ENCODE measurements at places on chromosomes 1 and 21. TPM values are rescaled to one million over a fixed set of nuclear protein-coding genes. Genes with fewer than 3 reads are reported as not detected.

- DNase-seq, result no peak
Measured at GRCh38 chr1:212359794-212360479, 54.7 kb downstream of the PACC1 start.

- DNase-seq, result no peak
Measured at GRCh38 chr1:158056498-158056897, 63.1 kb downstream of the KIRREL1 start.

DNA sequence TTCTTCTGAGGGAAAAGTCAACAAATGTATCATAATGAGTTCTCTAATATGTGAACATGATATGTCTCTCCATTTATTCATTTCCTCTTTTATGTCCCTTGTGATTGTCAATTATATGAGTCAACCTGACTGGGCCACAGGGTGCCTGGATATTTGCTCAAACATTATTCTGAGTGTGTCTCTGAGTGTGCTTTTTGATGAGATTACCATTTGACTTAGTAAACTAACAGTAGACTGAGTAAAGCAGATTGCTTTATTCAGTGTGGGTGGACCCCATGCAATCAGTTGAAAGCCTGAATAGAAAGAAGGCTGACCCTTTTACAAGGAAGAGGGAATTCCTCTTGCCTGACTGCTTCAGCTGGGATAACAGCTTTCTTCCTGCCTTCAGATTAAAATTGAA lies 142.6 kb downstream of the SLC35F3 start:
- no peak for DNase-seq

The HES3 gene
- not detected for total RNA-seq

The GPX7 gene
- total RNA-seq, result 4.2 TPM

DNA sequence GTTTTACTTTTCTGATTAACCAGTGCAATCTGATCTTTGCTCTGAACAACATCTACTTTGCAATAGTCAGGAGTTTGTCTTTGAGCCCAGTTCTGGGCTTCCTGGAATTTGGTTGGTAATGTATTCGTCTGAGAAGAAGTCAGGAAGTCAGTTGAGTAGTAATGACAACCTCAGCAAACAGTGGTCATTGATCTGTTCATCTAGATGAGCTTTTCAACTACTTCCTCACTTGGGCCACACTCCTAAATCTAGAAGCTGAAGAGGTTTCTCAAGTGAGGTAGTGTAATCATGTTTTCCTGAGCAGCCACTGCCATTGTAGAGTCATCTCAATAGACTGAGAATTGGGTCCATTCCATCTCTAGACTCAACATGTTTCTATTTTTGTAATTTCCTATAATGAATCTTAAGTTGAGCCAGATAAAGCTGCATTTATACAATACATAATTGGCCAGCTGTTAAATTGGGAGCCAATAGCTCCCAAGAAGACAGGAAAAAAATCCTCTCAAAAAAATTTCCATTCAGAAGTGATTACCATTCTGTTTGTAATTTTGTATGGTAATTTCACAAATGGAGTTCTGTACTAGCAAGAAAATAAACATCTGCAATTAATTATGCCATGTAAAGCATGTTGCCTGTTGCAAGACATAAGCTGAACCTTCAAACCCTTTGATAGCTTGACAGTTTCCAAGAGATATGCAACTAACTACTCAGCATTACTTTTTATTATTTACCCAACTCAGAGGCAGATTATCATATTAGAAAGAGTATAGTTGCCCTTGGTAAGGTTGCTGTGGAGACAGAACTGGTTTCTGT lies 49.6 kb downstream of the WDR64 start:
- DNase-seq, result no peak

DNA sequence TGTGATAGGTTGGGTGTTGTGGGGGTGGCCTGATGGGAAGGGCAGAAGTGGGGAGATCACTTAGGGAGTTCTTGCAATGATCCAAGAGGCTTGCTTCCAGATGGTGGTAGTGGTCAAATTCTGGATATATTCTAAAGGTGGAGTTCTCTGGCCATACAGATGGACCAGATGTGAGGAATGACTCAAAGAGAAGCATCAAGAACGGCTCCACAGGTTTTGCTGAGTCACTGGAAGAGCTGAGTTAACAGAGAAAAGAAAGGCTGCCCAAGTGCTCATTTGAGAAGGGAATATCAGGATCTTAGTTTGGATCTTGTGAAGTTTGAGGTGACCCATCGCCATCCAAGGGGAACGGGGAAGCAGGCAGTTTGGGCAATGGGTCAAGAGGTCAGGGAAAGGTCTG lies 192.9 kb upstream of the GALNT2 start:
- no peak for DNase-seq

- DNase-seq, result no peak
Measured at GRCh38 chr21:33332143-33332542, 7.4 kb downstream of the IFNAR1 start.

DNA sequence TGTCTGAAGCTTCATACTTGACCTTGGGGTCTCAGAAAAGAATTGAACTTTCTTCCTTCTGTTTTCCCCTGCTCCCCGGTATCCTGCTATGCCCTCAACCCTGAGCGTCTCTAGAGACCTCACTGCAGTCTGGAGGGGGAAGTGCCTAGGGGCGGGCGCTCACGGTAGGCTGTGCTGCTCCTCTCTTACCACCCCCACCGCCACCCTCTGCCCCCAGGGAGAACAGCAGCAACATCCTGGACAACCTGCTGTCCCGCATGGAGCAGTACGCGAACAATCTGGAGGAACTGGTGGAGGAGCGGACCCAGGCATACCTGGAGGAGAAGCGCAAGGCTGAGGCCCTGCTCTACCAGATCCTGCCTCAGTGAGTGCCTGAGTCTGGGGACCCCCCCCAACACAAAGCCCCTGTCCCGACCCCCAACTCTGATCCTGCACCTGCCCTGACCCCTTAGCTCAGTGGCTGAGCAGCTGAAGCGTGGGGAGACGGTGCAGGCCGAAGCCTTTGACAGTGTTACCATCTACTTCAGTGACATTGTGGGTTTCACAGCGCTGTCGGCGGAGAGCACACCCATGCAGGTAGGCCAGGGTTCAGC lies 10.3 kb downstream of the NPR1 start:
- DNase-seq, result no peak

DNA sequence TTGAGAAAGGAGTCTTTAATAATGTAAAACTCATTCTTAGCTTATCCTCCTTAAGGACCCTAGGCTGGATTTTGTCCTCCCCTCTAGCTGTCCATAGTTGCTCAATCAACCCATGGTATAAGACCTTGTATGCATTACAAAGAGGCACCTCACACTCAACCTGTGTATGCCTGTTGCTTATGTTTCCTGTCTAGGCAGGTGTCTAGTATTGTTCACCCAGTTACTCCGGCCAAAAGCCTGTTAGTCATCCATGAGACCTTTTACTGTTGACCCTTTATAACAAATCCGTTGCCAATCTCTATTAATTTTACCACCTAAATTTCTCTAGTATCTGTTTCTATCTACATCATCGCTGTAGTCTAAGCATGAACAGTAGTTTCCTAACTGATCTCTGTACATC lies 3.7 kb downstream of the LYPLAL1 start:
- DNase-seq, result no peak

The LIPI gene
- total RNA-seq, result not detected

GRCh38 chr1:67489643-67490042 lies 59.4 kb upstream of the SERBP1 start:
- DNase-seq, result no peak

DNA sequence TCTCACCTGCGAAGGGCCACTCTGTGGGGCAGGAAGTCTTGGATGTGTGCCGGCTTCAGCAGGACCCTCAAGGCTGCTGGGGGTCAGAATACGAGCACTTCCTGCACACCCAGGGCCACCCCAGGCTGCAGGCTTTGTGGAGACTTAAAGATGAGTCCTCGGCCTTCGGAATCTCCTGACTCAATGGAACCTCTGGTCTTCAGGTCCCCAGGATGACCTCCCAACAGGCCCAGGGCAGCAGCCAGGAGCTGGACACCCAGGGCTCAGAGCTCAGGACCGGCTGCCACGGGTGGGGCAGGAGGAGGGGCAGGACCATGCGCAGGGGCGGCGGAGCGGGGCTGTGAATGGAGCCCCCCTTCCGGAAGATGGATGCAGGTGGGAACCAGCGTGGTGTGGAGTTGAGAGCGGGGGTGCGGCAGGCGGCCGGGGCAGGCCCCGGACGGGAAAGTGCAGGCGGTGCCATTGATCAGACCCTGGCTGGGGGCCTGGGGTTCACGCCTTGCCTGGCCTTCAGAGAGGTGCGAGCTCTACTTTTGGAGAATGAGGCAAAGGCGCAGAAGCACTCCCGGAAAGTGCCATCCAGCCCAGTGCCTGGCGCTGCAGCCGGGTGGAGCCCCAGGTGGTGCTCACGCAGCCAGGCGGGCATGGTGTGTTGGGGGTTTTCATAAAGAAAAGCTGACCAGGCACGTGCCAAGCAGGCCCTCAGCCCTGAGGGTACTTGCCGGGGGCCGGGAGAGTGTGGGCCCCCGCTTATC lies 10.4 kb downstream of the COL18A1 start:
- DNase-seq, result peak; percentile 21

- no peak for DNase-seq
Measured at GRCh38 chr1:232186931-232187330, 443.0 kb downstream of the SIPA1L2 start.

GRCh38 chr1:15188130-15188524 lies 34.6 kb downstream of the TMEM51 start:
- DNase-seq, result no peak

The CELA2B gene
- not detected for total RNA-seq

GRCh38 chr1:31926853-31927660 lies 11.1 kb downstream of the PTP4A2 start:
- no peak for DNase-seq

GRCh38 chr1:198157847-198158725 lies 1.3 kb downstream of the NEK7 start:
- no peak for DNase-seq

DNA sequence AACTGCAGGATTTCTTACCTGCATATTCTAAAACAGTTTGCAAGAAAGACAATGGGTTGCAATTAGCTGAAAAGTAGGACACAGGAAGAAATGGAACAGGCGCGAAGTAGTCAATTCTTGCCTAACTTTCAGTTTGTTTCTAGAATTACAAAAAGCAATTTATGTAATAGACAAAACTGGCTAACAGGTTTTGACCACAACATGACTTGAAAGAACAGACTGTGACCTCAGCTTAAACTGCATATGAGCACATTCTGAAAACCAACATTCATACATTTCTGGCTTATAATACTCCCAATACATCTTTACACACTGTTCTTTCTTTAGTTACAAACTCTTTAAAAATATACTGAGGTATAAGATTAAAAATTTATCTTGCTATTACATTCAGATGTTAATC lies 405.9 kb upstream of the B3GALT2 start:
- DNase-seq, result no peak

DNA sequence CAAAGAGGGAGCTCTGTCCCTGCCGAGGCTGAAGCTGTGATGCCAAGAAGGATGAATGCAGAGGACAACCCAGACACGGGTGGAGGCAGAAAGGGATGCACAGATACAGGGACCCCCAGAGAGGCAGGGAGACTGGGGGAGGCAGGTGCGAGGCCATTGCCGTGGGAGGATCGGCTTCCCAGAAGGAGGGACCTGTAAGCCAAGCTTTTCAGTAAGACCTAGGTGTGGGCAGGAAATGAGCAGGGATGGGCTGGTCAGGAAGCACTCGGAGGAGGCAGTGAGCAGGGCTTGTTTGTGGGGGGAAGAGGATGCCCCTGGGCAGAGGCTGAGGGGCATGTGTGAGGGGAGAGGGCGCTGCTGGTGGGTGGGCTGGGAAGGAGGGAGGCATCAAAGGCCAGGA lies 67.7 kb upstream of the WNT4 start:
- no peak for DNase-seq

- no peak for DNase-seq
Measured at GRCh38 chr1:106768501-106768900, 288.0 kb upstream of the PRMT6 start.
